NCI-H187 treated with DMSO at 0.1 percent for 48 hours (cell line): ENCODE measurements at places on chromosomes 6 and 20.

- DNase-seq: no peak
These were observed 45.1 kb upstream of the EPB41L1 start for GRCh38 chr20:36109251-36109947.

GRCh38 chr6:97669191-97670031 is 386.4 kb upstream of the MMS22L start:
- no peak for DNase-seq

DNA sequence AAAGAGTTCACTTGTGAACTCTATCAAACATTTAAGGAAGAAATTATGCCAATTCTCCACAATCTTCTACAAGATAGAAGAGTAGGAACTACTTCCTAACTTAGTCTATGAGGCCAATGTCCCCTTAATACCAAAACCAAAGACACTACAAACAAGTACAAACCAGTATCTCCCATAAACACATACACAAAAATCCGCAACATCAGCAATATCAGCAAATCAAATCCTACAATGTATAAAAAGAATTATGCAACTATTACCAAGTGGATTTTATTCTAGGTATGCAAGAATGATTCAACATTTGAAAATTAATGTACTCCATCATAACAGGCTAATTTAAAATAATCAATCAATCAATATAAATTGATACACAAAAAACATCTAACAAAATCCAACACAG is 45.4 kb downstream of the SYCP2 start:
- no peak for DNase-seq

GRCh38 chr20:63653974-63654668 is 897 bp upstream of the STMN3 start:
- no peak for DNase-seq

DNA sequence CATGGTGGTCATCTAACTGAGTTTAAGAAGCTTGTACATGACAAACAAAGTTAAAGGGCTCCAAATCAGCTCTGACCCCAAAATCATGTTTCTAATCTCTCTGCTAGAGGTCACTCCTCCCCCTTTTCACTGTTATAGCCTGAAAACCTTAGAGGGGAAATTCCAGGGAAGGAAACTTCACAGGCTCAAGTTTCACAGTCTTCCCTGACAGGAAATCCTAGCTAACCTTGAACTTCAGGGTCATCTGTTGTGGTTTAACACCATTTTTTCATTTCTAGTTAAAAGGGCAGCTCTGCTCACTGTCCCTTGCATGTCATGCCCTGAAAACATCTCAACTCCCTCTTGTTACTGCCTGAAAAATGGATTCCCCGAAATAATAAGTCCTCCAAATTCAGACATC is 104.4 kb upstream of the BMP2 start:
- no peak for DNase-seq

DNA sequence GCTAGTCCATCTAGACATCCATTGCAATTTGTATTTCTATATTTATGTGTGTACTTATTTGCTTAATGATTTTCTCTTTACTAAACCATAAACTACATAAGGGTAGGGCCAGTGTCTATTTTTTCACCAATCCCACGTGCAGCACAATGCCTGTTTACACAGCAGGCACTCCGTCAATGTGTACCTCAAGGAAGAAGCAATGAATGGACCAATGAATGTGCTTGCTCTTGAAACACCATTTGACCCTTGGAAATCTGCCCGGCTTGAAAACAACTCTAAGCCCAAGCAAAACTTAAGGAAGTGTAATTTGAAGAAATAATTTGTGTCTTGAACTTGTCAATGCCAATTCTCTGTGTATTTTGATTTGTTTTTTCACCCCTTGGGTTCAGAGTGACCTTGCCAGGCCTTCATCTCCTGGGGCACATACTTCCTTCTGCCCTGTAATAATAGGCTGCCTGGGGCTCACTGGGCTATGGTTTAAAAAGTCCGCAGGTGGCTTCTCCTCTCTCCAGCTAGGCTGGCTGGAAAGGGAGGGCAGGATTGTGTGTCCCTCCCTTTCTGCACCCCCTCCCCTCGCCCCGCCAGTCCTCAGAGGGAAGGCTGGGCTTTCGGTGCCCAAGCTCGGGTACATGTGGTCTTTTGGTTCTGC is 140.8 kb upstream of the ARMC2 start:
- no peak for DNase-seq

GRCh38 chr6:104050455-104050854 is 809.3 kb downstream of the HACE1 start:
- DNase-seq: no peak

DNA sequence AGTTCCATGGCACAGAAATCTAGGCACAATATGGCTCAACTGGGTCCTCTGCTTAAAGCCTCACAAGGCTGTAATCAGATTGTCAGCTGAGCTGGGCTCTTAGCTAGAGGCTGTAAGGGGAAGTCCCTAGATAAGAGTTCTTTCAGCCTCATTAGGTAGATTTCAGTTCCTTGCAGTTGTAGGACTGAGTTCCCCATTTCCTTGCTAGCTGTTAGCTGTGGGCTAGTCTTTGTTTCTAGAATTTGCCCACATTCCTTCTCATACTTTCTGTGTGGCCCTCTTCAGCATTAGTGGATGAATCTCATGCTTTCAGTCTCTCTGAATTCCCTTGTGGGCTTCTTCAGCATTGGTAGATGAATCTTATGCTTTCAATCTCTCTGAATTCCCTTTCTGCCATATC is 71.0 kb upstream of the MRAP2 start:
- no peak for DNase-seq

- no peak for DNase-seq
These were observed 212.2 kb downstream of the UST start for GRCh38 chr6:148959008-148959407.

- DNase-seq: no peak
These were observed 52.9 kb downstream of the RIOK1 start for GRCh38 chr6:7442467-7442866.

DNA sequence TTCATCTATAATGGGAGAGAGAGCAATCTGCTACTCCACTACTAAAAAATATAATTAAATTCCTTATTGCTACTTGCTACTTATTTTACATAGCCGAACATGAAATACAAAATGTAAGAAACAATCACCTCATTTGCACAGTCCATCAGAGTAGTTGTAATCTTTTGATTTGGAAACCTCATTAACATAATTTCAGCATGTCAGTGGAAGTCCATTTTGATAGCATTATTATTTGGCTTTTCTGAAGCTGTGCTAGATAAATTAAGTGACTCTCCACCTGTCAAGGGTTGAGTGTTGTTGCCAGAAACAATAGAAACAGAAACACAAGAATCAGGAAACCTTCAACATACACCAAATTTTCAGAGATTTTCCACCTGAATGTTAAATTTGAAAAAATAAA is 250.0 kb downstream of the RFPL4B start:
- DNase-seq: no peak

- no peak for DNase-seq
These were observed 327.9 kb upstream of the QKI start for GRCh38 chr6:163086624-163086920.

DNA sequence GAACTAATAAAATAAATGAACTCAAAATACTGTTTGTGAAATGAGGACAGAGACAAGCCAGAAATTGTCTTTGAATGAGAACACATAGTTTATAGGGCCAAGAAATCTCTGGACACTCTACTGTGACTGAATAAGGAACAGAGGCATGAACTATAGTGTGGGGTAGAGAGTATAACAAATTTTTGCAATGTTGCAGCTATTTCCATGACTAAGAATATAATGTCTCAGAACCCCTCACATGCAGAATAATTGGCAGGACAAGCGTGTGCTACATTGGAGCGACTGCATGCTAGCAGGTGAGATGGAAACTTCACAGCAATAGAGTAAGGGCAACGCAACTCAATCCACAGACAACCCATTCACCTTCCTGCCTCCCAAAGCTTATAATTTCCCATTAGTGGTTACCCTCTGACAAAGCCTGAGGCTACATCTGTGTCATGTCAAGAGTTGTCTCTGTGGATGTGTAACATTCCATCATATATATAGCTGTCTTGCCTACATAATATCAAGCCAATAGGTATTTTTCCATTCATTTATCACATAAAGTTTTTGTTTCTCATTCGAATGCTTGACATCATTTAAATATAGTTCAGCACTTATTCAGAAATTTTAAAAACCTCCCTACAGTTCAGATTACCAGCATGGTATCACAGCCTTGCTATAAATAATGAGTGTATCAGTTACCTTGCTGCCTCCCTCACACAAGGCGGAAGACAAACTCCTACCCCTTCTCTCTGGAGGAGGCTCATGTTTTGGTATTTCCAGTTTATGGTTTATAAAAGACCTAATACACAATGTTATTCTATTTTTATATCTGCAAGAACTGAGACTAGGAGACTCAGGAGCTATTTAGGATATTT is 47.9 kb upstream of the ECHDC1 start:
- DNase-seq: no peak

DNA sequence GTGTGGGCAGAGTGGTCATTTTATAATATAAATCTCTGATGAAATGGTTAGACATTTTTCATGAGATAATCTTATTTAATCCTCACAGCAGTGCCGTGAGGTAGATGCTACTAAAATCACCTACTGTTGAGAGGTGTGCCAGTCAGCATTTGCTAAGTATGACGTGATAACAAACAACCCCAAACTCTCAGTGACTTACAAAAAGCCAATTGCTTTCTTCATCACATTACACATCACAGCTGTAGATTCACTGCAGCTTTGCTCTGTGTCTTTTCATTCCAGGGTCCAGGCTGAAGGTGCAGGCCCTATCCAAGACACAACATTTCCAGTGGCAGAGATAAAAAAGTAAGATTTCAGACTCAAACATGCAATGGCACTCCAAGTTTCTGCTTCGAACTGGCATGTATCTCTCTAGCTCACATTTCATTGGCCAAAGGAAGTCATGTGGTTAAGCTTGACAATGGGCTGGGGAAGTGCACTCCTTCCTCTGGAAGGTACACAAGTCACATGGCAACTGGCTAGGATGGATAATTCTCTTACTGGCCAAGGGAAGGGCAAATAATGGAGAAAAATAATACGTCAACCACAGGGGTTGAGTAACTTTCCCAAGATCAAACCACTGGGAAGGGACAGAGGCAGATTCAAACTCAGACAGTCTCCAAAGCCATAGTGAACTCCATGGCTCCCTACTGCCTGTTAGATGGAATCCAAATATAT is 69.5 kb upstream of the EPB41L1 start:
- DNase-seq: no peak

- no peak for DNase-seq
These were observed 113.7 kb upstream of the FAM184A start for GRCh38 chr6:119192200-119192599.

GRCh38 chr6:166954118-166954713 is 2.1 kb downstream of the RNASET2 start:
- no peak for DNase-seq

DNA sequence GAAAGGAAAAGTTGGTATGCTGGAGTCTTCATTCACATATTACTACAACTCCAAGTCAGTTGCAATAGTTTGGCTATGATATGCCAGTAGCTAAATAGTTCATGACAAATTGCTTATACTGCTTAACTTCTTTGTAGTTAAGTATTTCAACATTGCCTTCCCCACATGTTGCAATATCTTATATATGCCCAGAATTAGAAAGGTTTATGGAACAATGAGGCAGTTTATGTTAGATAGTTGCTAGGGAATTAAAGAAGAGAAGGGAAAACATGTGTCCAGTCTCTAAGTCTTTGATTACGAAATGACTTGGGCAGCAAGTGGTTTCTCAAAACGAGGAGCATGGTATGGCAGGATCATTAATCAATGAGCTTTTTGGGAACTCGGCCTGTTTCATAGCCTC is 145.8 kb downstream of the PLCB4 start:
- no peak for DNase-seq

DNA sequence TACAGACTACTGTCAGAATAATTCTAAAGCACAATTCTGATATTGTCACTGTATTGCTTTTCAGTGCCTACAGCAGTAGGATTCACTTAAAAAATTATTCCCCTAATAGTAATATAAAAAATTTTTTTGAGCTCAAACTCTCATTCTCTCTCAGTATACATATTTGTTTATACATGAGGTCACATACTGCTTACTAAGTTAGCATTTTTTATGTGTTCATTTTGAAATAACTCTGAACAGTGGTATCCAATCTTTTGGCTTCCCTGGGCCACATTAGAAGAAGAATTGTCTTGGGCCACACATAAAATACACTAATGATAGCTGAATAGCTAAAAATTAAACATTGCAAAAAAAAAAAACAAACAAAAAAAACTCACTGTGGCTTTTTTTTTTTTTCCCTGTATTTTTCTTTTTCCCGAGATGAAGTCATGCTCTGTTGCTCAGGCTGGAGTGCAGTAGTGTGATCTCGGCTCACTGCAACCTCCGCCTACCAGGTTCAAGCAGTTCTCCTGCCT is 38.6 kb downstream of the ASXL1 start:
- DNase-seq: no peak

DNA sequence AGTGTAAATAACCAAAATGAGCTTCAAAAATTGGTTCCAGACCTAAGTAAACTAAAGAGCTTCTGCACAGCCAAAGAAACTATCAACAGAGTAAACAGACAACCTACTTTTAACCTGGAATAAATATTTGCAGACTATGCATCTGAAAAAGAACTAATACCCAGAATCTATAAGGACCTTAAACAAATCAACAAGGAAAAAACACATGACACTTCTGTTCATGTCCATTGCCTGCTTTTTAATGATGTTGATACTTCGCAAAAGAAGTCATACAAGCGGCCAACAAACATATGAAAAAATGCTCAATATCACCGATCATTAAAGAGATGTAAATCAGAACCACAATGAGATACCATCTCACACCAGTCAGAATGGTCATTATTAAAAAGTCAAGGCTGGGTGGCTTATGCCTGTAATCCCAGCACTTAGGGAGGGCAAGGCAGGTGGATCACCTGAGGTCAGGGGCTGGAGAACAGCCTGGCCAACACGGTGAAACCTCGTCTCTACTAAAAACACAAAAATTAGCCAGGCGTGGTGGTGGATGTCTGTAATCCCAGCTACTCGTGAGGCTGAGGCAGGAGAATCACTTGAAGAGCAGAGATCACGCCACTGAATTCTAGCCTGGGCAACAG is 42.5 kb upstream of the DST start:
- DNase-seq: no peak

GRCh38 chr6:46983007-46983411 is 59.1 kb downstream of the ADGRF1 start:
- no peak for DNase-seq

- no peak for DNase-seq
These were observed 1.1 kb downstream of the RNF39 start for GRCh38 chr6:30074331-30075093.

- no peak for DNase-seq
These were observed 37.1 kb downstream of the QRSL1 start for GRCh38 chr6:106666282-106667021.

- DNase-seq: no peak
These were observed 25.1 kb downstream of the CAP2 start for GRCh38 chr6:17418281-17419188.

GRCh38 chr20:44615169-44615791 is 32.9 kb downstream of the PKIG start:
- DNase-seq: no peak

- DNase-seq: no peak
These were observed 4.6 kb downstream of the MEA1 start for GRCh38 chr6:43009124-43009523.

- DNase-seq: no peak
These were observed 109.1 kb upstream of the ENPP5 start for GRCh38 chr6:46279874-46280273.

- no peak for DNase-seq
These were observed 234.5 kb downstream of the LRFN2 start for GRCh38 chr6:40352527-40353170.

- no peak for DNase-seq
These were observed 44.1 kb upstream of the GCM1 start for GRCh38 chr6:53192682-53193188.
